ENCODE measurements at places on chromosomes 5 and 9.

- DNase-seq = no peak
These were observed 34.3 kb downstream of the TRIM32 start for GRCh38 chr9:116721411-116721810.

DNA sequence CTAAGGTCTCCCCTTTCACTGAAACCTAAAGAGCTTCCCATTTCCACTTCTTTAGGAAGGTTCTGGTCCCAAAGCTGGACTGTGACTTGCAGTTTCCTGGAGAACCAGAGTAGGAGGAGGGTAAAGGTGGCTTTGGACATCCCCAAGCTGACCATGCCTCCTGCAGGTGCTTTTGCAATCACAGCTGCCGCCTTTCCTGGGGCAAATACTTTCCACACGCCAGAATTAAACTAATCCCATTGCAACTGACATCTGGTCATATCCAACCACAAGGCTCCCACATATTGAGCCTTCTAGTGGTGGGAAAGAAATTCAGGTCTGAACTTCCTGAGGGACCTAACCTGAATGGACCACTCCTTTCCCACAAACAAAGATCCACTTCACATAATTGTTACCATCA is 92.7 kb downstream of the NRG2 start:
- DNase-seq = no peak

GRCh38 chr9:37679649-37680402 is 29.1 kb downstream of the FRMPD1 start:
- DNase-seq = no peak

GRCh38 chr9:89137542-89138462 is 40.8 kb downstream of the SHC3 start:
- no peak for DNase-seq

GRCh38 chr9:8838136-8838535 is 1038.6 kb upstream of the DMAC1 start:
- no peak for DNase-seq

DNA sequence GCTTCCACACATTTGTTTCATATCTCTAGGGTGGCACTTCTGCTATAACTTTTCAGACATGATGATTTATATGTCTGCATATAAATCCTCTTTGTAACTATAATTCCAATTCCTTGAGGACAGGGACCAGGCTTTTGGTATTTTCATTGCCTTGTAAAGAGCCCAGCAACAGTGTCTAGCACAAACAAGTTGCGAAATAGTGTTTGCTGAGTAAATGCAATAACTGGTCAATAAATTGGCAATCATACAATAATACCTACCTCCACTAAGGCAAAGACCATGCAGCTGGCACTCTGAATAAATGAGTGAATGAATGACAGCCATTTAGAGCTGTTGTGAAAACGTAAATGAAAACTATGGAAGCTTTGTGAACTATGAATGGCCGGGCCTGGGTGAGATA is 564.0 kb upstream of the ZNF462 start:
- no peak for DNase-seq

DNA sequence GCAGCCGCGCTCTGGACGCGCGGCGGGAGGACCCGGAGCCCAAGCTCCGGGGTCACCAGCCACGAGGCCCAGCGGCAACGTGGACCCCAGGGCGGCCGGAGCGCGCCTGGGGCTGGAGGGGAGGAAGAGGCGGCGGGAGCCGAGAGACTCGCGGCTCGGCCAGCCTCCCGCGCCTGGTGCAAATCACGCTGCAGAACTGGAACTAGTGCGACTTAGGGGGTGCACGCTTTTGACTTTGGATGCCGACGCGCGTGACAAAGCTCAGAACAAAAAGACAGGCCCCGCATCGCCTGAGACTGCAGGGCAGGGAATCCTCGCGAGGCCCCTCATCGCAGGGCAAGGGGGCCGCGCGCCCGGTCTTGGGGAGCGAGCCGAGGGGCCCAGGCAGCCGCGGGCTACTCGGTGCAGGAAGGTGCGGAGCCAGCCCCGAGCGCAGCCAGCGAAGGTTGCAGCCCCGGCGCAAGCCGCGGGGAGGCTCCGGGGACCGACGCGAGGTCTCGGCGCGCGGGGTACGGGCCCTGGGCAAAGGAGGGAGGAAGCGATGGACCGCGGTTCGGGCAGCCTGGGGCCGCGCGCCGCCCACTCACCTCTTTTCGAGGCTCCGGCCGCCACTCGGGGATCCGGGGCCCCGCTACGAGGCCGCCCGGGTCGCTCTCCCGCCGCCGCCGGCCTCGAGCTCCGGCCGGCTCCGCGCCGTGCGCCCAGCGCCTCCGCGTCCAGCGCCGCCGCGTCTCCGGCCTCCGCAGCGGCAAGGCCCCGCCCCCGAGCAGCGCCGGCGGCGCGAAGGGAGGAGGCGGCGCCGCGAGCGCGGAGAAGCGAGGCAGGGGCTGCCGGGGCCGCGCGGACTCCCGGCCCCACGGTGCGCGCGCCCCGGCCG is at the start of gene GOLM1:
Gene GOLM1, minus strand, starts transcription at position 735 of the 877 bp plus-strand sequence. CDS start 20,238 bp downstream, outside the sequence.
- DNase-seq = no peak

GRCh38 chr5:66144834-66145390 is 812 bp downstream of the SREK1 start:
- DNase-seq = no peak

- no peak for DNase-seq
These were observed 445.3 kb upstream of the ZNF462 start for GRCh38 chr9:106417685-106418084.

GRCh38 chr9:656926-657568 is 184.4 kb upstream of the DMRT1 start:
- DNase-seq = no peak

GRCh38 chr9:76369583-76369982 is 24.6 kb downstream of the RFK start:
- DNase-seq = no peak

DNA sequence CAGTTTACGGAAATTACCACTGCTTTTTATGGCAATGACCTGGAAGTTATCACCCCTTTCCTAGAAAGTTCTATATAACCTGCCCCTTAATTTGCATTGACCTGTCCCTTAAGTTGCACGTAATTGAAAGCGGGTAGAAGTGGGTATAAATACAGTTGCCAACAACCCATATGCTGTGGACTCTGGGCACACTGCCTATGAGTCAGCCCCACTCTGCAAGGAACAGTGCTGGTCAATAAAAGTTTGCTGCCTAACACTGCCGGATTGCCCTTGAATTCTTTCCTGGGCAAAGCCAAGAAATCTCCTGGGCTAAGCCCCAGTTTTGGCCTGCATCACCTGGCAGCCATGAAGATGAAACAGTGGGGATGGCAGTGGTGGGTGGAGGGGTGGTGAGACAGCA is 23.9 kb upstream of the CLPTM1L start:
- no peak for DNase-seq

GRCh38 chr9:124478354-124478753 is 28.1 kb downstream of the ADGRD2 start:
- no peak for DNase-seq

DNA sequence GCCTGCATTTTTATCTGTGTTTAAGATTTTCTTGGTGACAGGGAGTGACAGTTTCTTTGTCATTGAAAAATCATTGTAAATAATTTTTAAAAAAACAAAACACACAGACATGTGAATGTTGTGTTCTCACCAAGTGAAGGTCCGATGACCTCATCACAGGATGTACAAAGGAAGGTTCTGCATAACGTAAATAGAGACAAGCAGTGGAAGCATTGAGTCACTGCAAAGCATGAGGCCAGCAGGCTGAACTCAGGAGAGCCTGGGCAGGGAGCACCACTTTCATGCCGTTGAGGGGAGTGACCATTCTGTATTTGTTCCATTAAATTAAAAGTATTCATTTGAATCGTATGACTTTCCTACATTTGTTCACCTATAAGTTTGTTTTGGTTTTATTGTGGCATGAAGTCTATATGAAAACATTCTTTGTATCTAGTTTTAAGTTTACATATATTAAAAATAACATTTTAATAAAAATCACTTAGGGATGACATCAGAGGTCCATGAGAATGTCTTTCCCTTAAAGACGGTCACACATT is 70.4 kb upstream of the TLE1 start:
- no peak for DNase-seq

DNA sequence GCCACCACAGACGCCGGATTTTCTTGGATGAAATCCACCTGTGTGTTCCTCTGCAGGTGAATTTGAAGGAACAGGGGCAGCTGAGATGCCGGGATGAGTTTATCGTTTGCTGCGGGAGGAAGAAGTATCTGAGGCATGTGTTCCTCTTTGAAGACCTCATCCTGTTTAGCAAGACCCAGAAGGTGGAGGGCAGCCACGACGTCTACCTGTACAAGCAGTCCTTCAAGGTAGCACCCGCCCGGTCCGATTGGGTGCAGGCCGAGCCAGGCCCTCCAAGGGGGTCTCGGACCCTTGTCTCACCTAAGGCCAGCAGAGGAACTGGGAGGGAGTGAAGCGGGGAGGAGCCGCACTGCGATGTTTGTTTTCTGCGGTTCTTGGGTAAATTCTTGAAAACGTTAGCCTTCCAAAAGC is 18.4 kb upstream of the LRRC14B start:
- DNase-seq = no peak

DNA sequence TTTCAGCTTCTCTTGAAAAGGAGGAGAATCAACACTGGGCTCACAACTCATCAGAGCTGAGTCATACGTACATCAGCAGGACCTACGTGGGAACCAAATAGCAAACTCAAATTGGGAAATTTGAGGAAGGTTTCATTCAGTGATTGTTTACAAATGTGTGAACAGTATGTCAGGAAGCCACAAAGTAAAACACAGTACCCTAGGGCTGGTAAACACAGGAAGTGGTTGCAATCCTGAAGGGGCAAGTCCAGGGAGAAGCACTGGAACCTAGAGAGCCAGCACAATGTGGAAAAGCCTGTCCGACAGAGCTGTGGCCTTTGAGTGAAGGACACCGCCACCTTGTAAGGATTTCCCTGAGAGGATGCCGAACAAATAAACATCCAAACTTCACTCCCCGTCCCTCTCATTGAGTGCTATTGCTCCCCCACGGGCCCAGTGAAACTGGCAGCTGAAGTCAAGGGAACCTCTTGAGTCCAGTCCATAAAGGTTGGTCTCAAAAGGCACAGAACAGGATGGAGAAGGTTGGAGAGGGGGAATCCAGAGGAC is 26.7 kb upstream of the RICTOR start:
- DNase-seq = no peak

GRCh38 chr5:39267186-39267585 is 47.8 kb upstream of the FYB1 start:
- no peak for DNase-seq

- DNase-seq = no peak
These were observed 43.6 kb downstream of the GNAQ start for GRCh38 chr9:77987880-77988525.

DNA sequence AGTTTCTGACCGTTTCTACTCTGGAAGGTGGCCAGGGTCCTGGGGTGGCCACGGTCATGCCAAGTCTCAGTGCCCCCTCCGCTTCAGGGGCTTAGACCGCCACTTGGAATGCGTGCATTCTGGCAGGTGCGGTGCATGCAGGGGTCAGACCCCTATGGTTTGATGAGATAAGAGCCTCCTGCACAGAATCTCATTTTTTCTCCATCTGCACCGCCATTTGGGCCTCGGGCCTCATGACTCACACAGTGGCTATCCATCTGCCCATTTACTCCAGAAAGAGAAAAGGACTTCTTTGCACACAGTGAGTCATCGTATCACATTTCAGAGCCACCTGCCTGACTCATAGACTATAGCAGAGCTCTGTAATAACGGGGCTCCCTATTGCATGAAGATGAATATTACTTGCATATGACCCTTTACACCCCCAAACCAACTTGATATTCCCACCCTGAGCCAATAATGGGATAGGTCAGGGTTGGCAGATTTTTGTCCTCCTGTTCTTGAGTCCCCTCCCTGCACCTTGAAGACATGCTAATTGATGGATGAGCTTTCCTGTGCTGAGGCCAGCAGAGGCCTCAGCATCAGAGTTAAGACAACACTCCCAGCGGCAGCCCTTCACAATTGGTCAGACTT is 157.4 kb downstream of the NR3C1 start:
- DNase-seq = no peak

- no peak for DNase-seq
These were observed 778.9 kb upstream of the ZNF608 start for GRCh38 chr5:125525356-125525755.

DNA sequence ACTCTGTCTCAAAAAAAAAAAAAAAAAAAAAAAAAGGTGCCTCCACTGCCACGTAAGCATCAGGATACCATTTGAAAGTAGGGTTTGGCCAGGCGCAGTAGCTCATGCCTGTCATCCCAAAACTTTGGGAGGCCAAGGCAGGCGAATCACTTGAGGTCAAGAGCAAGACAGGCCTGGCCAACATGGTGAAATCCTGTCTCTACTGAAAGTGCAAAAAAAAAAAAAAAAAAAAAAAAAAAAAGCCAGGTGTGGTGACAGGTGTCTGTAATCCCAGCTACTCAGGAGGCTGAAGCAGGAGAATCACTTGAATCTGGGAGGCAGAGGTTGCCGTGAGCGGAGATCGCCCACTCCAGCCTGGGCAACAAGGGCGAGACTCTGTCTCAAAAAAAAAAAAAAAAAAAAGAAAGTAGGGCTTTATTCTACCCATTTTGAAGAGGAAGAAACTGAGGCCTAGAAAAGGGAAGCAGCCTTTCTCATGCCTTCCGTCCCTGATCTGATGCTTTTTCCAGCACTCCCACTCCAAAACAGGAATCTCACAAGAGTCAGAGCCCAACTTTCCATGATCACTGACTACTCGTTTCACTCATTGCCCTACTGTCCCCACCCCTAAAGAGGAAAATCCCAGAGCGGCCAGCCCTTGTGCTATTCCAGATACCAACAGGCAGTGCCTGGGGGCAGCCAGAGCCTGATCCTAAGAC is 16.3 kb upstream of the CCIN start:
- DNase-seq = no peak

- no peak for DNase-seq
These were observed 374.9 kb upstream of the CLINT1 start for GRCh38 chr5:158233735-158234322.

- DNase-seq = no peak
These were observed 5.3 kb upstream of the PRDM12 start for GRCh38 chr9:130658893-130659698.

DNA sequence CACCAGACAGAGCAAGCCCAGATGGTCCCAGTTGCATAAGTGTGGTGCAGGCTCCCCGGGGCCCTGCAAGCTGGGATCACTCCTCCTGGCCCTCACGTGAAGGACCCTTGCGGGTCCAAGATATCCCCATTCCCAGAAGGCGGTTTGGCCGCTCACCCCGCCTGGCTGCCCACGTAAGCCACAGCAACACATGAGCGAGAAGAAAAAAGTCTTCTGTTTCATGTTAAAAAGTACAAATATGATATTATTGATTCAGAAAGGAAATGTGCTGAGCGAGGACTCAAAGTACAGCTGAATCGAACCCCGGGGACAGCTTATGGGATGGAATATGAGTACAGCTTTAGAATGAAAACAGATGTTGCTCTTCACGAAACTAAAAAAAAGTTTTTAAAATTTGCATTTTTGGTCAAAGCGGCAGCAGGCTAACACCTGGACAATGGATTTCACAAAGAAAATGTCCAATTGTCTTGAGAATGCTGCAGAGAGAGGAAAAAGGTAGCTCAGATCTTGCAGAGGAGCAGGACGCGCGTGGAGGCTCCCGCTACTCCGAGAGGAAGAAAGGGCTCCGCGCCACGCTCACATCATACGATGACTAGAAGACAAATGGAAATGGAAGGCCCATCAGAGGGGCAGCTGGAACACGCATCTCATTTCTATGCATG is 427.6 kb downstream of the IRX1 start:
- no peak for DNase-seq
